ENCODE measurements at places on chromosomes 4 and X.
A peak's percentile ranks its signal among the peaks of the same experiment; 100 is the strongest.

DNA sequence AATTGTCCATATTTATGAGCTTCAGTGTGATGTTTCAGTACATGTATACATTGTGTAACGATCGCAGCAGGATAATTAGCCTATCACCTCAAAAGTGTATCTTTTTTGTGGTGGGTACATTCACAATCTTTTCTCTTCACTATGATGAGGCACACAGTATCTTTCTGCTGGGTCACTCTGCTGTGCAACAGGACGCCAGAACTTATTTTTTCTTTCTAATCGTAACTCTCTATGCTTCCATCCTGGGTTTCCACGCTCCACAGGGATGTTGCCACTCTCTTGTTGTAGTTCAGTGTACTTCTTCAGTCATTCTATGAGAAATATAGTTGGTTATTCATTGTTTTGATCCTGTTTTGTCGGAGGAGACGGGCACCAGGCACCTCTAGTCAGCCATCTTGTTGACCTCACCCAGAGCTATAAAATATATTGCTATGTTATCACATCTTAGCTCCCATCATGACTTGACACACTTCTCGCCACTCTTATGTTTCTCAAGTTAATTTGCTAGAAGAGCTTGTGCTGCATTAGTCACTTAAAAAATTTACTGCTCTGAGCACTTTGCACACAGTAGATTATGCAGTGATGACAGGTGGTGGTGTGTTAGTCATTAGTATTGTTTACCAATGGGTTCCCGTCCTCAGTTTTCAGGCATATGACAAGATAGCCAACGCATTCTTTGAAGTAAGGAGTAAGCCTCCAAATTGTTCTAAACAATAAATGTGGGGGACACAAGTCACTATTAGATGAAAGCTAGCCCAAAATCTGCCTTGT is 1002.7 kb upstream of the PCDH7 start:
- no peak for DNase-seq

GRCh38 chr4:173240696-173241095 is 72.1 kb downstream of the GALNT7 start:
- DNase-seq: no peak

DNA sequence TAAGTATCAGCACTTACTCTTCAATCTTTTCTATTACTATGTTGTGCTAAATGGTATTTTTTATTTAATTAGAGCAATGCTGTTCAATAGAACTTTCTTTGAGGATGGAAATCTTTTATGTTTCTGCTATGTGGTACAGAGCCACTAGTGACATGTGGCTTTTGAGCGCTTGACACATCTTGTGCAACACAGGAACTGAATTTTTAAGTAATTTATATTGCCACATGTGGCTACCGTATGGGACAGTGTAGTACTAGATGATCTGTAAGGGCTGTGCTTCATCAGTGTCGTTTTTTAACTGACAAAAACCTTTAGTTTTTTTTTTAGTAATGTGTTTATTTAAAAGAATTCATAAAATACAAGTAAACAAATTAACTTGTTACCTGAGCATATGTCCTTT is 22.4 kb downstream of the HPRT1 start:
- DNase-seq: peak; percentile 0

GRCh38 chr4:4782969-4783368 is 76.5 kb upstream of the MSX1 start:
- DNase-seq: no peak

DNA sequence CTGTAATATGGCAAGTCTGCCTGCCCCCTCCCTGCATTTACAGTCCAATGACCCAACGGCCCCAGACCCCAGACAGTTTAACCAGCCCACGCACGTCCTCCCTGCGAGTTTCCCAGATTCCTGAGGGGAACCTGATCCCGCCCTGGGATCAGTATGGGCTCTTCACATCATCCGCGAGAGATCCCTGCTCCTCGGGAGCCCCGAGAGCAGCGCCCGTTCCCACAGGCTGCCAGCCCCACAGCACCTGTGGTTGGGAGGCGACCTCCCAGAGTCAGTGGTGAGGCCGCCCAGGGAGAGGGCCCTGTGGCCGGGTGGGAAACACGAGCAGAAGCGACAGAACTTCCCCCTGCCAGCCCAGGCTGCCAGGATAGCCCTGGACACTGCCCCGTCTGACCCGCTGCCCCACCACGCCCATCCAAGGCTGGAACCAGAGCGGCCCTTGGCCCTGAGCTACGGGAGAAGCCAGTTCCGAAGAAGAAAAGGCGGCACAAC is 32.8 kb downstream of the TSC22D3 start:
- DNase-seq: no peak

DNA sequence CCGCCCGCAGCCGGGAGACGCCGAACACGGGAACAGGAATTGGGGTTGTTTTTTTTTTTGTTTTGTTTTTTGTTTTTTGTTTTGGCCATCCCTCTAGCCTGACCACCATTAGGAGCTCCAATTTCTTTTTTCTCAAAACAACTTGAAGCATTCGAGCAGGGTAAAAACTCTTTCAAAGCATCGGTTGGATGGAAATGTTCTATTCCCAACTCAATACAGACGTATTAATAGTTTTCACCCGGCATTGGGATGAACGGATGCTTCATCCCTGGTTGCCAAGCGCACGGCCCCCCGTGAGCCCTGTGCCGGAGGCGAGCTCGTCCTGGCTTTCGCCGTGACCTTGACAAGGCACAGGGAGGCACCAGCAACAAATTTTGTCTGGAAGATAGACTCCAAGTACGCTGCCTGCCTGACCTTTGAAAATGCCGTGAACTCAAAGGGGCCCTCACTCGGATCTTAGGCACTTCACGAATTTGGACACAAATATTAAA is 352 bp upstream of the MAP3K15 start:
- DNase-seq: no peak

DNA sequence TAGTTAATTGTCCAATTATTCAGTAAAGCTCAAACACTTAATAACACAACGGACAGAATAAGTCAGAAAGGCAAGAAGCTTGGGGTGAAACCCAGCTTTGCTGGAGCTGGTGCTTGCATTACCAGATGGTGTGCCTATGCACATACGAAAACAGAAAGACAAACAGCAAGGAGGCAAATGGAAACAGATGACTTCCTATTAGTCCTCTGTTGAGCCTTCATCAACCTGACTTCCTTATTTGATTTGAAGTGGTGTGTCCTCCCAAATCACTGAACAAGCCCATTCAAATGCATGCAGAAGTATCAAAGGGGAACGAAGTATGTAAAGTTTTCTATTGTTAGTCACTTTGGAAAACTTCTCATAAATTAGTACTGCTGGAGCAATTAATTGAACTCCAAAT is 166.2 kb downstream of the ATP10D start:
- DNase-seq: no peak

DNA sequence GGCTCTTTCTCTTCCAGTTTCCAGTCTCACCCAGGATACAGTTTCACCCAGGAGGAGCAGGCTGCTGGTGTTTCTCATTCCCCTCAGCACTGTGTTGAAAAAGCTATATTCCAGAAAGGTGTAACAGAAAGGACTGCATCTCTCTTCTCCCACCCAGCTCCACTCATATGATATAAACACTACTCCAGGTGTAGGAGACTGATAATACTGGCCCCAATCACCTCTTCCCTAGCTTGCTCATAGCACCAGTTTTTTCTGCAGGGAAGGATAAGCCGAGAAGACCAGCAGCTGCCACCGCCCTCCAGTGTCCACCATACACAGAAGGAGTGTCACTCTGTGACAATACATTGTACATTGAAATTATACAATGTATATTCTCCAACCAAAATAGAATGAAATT is 105.5 kb upstream of the STK26 start:
- no peak for DNase-seq

- DNase-seq: no peak
Measured at GRCh38 chr4:8737601-8738279, 133.9 kb downstream of the HMX1 start.

DNA sequence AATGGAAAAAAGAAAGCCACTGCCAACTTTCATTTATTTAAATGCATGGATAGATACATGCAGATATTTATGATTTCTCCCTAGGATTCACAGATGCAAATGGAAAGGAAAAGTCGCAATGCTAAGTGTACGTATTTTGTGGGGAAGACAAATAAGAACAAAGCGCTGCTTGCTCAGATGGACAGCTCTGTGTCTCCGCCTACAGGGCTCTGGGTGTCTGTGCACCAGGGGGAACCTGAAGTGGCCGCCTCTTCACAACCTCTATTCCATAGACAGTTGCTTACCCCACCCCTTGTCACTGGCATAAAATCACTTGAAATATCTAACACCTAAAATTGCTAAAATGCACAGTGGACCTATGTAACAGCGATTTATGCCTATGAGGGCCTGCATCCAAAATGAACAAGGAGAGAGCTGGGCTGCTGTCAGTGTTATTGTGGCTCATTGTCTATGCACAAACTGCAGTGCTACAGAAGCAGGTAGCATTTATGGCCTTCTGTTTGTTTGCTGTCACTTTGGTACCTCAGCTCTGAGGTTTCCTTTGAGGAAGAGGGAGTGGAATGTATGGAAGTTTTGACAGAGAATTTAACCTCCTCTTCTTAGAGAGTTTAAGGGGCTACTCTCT is 58.6 kb upstream of the PAGE1 start:
- peak; percentile 50 for DNase-seq

DNA sequence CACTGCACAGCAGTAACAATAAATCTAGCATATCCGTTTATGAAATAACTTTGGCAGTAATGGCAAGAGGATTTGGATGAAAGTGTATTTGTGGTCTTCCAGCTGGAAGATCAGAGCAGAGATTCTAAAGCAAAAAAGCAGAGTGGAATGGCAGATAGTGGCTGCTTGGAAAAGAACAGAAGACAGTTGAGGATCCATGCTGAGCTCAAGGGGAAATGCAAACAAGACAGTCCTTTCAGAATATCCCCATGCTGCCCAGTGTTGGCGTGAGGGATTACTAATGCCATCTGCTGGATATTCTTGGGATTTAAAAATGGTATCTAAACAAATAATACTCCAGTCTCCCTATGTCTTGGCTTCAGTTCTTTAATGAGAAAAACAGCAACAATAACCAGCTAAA is 629.1 kb upstream of the ATOH1 start:
- DNase-seq: peak; percentile 54

- DNase-seq: no peak
Measured at GRCh38 chr4:78734441-78735162, 41.5 kb upstream of the BMP2K start.

- DNase-seq: no peak
Measured at GRCh38 chrX:9369802-9370291, 95.0 kb upstream of the TBL1X start.

- peak; percentile 0 for DNase-seq
Measured at GRCh38 chrX:13837290-13837745, 20.4 kb upstream of the GPM6B start.

GRCh38 chr4:188121530-188121929 is 12.1 kb upstream of the TRIML2 start:
- DNase-seq: no peak

GRCh38 chr4:167020410-167020809 is 213.9 kb downstream of the SPOCK3 start:
- no peak for DNase-seq

- DNase-seq: no peak
Measured at GRCh38 chr4:169236078-169236477, 34.7 kb downstream of the SH3RF1 start.

- DNase-seq: no peak
Measured at GRCh38 chrX:72652082-72652481, 62.0 kb downstream of the PHKA1 start.

DNA sequence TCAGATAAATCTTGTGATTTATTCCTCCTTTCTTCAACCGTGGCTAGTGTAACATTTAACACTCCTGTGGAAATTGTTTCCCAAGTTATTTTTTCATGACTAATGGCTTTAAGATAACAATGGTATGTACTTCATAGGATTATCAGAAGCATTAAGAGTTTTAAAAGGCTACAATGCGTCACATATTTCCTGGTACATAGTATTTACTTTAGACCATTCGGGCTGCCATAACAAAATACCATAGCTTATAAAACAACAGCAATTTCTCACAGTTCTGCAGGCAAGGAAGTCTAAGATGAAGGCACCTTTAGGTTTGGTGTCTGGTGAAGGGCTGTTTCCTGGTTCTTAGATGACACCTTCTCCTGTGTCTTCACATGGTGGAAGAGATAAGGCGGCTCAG is 158.6 kb downstream of the PAPSS1 start:
- peak; percentile 75 for DNase-seq

DNA sequence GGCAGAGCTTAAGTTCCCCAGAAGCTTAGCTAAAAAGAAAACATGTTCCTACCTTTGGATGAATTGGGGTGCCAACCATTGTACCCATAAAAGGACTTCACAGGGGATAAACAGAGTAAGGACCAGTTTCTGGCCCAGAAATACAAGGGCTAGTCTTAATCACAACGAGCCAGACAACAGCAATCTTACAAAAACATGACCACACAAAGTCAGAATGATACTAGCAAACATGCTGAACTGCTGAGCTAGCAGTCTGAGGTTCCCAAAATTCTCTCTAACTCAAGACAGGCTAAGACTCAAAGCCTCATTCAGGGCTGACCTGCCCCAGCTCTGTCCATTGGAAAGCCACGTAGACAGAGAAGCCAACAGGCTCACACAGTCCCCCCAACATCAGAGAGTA is 40.3 kb downstream of the ATP11C start:
- no peak for DNase-seq

DNA sequence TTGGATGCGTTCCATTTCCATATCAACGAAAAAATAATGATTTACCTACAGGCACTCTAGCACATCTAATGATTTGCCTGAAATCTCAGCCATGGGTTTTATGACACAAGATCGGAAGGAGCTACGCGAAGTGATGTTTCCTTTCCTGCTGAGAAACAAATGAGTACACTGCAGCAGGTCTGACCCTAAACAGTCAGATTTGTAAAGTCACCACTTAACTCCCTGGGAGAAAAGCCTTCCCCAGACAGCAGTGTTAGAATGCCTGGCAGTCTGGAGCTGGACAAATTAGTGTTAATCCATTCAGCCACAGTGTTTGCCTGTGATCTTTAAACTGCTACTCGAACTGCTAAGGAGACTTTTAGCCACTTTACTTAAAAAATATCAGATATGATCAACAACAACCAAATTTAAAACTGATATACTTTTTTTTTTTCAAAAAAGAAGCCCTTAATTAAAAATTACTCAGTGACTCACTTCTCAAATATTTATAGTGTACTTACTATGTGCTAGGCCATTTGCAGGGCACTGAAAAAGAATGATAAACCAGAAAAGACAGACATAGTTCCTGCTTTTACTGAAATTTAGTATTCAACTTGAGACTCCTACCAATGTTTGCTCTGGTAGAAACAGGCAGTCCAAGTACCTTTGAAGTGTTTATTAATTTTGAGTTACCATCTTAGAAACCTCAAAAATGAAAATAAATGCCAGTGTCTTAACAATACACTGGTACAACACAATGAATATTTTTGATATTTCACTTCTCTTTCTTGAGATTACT is 104.5 kb downstream of the SHISA3 start:
- no peak for DNase-seq

- DNase-seq: peak; percentile 5
Measured at GRCh38 chr4:154332681-154333421, 158.7 kb downstream of the DCHS2 start.
